ENCODE measurements at places on chromosomes 12 and 14. TPM values are rescaled to one million over a fixed set of nuclear protein-coding genes. Genes with fewer than 3 reads are reported as not detected.

DNA sequence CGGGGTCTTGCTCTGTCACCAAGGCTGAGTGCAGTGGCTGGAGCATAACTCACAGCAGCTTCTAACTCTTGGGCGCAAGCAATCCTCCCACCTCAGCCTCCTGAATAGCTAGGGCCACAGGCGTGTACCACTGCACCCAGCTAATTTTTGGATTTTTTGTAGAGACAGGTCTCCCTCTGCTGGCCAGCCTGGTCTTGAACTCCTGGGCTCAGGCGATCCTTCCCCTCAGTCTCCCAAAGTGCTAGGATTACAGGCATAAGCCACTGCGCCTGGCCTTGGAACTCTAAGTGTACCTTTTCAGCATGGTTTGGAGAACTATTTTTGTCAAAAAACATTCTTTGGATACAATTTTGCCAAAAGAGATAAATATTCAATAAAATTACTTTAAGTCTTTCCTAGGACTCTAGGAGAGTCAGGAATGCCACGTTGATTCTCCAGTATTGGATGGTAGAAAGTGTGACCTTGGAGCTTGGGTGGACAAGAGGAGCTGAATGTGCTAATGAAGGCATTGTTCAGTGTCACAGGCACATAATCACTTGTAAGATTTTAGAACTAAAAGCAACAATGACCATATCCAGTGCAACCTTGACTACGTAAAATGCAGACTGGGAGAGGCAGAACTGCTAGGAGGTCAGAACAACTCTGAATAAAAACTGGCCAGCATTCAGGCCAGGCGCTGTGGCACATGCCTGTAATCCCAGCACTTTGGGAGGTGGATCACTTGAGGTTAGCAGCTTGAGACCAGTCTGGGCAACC lies 2.8 kb downstream of the SRSF9 start:
- DNase-seq, result no peak

The CLEC14A gene
- 87.6 TPM for total RNA-seq

The SERPINA12 gene
- not detected for total RNA-seq

DNA sequence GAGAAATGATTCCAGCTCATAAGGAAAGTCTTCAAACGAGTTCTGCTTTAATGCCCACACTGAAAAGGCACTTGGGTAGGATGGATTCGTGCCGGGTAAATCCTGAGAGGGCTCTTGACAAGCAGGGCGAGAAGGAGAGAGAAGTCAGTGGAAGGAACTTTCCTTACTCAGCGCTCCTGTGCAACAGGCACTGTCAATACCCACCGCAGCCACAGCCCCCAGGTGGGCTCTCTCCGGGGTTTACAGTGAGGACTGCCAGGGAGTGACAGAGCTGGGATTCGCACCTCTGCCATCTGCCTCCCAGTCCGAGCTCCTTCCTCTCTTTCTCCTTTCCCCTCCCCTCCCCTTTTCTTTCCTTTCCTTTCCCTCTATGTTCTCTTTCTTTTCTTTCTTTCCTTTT lies 118.7 kb downstream of the BEGAIN start:
- no peak for DNase-seq

GRCh38 chr12:25058012-25058411 lies 109.1 kb upstream of the BCAT1 start:
- no peak for DNase-seq

The MRPL52 gene
- total RNA-seq, result 58.4 TPM

The TEX52 gene
- not detected for total RNA-seq

- DNase-seq, result no peak
Observed at GRCh38 chr12:30515351-30515750, 180.3 kb downstream of the IPO8 start.

DNA sequence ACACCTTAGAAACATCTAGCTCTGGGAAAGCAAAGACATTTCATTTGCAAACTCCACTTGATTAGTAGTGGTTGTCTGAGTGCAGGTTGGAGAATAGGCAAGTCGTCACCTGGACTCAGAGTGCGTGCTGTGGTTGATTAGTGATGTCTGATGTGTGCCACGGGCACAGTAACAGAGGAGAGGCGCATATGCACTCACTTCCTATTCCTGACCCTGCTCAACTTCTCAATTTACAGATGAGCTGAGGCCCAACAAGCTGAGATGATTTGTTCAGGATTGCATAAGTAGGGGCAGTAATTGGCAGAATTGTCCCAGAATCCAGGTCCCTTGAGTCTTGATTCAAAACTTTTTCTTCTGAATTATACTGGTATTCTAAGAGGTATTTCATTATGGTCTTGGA lies 44.9 kb downstream of the ADCK1 start:
- DNase-seq, result no peak

The HCAR2 gene
- 7.6 TPM for total RNA-seq

The COX14 gene
- 68.5 TPM for total RNA-seq

DNA sequence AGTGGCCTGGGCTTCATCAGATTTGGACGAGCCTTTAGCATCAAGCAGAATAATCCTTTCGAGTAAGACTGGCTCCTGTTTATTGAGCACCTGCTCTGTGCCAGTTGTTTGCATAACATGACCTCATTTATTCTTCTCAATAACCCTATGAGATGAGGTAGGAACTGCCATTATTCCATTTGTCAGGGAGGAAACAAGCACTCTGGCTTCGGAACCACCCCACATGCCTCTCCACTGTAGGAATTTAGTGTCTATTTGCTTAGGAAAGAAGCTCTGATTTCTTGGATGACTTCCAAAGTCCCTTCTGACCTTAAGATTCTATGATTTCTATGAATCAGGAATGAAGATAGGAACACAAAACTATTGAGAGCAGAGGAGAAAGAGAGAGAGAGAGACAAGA lies 11.0 kb downstream of the SAMD4A start:
- no peak for DNase-seq

The MYF6 gene
- total RNA-seq, result not detected

The ATG101 gene
- 37.3 TPM for total RNA-seq

The NEDD8 gene
- total RNA-seq, result 142 TPM

GRCh38 chr14:90721619-90722305 lies 94.5 kb downstream of the TTC7B start:
- no peak for DNase-seq

GRCh38 chr12:27342536-27342935 lies 9.9 kb downstream of the BMAL2 start:
- no peak for DNase-seq

DNA sequence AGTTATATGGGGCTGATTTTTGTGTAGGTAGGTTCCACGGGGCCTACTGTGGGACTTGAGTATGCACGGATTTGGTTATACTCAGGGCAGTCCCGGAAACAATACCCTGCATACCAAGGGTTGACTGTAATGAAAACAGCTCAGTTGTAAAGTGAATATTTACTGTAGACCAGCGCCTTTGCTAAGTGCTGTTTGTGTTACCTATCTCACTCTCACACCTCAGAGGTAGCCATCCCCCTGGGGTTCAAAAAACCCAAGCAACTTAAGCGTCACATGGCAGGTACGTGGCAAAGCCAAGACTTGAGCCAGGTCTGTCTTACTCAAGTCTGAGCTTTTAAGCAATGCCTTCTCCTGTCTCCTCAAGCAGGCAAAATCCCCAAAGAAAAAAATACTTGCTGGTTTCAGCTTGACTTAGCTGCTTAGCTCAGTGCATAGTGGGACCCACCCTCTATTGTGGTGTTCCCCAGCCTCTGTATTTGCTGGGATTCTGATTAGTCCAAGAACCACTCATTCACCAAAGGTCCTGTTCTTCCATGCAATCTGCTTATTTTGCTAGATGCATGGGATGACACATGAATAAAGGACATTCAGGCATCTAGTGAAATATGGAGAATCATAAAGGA lies 34.2 kb upstream of the STRN3 start:
- DNase-seq, result no peak

DNA sequence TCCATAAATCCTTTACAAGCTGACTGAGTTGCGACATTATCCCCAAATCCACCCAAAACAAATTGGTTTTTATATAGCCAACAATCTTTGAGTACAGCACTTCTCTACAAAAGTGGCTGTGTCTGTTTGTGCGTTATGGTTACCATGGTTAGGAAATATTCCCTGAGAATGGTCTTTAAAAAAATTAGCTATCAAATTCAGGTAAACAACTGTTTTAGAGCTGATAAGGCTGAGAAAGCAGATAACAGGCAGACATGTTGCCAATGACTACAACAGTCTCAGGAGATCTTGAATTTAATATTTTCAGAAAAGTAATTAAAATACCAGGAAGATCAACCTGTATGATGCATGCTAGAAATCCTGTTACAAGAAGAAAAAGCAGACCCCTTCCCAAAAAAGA lies 248.0 kb downstream of the RASSF9 start:
- DNase-seq, result no peak

GRCh38 chr12:67772267-67773169 lies 124.0 kb downstream of the DYRK2 start:
- no peak for DNase-seq

- no peak for DNase-seq
Observed at GRCh38 chr12:92540782-92541423, 161.9 kb upstream of the PLEKHG7 start.

The MANSC4 gene
- not detected for total RNA-seq

The CISTR gene
- total RNA-seq, result not detected

DNA sequence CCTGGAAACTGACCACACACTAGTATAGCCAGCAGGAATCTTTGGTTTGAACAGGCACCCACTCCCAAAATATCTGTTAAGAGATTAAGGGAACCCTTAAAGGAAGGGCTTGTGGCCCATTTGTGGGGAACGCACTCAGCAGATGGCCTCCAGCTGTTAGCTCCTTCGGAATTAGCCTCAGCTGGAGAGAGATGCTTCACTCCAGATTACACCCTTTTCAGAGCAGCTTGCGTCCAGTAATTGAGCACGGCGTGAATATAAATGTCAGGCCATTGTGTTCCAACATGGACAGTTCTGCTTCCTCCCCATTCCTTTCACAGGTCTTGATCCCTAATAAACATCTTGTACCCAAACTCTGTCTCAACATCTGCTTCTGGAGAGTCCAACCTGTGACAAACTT lies 397.8 kb downstream of the SEC23A start:
- no peak for DNase-seq

DNA sequence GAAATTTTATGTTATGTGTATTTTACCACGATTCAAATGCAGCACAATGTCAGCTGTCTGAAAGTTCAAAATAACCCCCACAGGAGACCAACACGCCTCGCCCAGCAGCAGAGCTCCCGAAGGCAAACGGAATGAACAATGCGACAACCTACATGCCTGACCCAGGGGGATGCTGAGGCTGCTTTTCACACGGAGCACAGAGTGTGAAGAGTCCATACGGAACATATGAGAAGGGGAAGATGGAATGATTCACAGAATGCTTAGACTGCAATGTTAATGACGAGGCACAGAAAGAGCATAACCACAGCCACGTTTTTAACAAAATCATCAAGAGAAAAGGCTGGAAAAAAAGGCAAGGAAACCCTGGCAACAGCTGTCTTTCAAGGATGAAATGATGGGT lies 22.6 kb downstream of the ZFYVE21 start:
- peak; percentile 25 for DNase-seq

The LPAR5 gene
- total RNA-seq, result 2.5 TPM

DNA sequence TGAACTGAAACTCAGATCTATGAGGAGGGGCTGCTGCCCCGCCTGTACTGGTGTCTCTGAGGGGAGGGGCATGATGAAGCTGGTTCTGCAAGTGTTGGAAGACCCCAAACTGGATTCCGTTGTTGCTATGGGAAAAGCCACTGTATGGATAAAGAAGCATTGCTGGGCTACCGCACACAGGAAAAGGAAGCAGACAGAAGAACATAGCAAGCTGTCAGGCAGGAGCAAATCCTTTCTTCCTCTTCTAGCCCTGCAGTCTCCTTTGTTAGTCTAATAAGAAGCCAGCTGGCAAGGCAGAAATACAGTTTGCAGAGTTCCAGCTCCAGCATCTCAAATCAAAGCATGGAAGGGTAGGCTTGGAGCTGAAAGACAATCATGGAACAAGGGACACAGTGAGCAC lies 26.3 kb upstream of the NR1H4 start:
- DNase-seq, result no peak

DNA sequence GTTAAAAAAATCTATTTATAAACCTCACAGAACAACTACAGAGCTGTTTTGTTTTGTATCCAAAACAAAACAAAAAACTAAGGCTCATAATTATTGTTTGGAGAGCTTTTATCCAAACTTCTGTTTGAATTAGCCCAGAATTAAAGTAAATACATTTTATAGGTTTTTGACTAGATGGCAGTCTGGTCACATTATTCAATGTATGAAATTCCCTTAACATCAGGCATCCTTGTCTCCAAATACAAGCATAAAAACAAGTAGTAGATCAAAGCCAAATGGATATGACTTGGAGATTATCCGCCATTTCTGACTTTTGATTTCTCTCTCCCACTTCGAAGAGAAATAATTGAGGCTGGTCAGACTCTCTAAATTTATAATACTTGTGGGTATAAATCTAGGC lies 63.5 kb downstream of the SLC38A1 start:
- DNase-seq, result no peak

DNA sequence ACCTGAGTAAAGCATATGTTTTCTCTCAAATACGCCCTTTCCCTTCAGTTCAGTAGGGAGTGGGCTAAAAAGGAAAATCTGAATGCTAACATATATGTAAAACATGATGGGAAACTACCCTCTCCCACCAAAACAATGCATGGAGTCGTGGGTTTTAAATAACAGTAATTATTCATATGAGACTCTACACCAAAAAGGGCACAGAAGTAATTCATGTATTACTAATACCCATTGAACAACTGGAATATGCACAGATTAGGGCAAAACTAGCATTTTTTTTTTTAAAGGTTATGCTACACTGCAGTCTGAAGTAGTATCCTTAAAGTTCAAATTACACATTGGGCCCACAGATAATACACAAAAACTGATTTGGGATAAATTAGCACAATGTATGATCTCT lies 8.1 kb upstream of the ARID2 start:
- no peak for DNase-seq

DNA sequence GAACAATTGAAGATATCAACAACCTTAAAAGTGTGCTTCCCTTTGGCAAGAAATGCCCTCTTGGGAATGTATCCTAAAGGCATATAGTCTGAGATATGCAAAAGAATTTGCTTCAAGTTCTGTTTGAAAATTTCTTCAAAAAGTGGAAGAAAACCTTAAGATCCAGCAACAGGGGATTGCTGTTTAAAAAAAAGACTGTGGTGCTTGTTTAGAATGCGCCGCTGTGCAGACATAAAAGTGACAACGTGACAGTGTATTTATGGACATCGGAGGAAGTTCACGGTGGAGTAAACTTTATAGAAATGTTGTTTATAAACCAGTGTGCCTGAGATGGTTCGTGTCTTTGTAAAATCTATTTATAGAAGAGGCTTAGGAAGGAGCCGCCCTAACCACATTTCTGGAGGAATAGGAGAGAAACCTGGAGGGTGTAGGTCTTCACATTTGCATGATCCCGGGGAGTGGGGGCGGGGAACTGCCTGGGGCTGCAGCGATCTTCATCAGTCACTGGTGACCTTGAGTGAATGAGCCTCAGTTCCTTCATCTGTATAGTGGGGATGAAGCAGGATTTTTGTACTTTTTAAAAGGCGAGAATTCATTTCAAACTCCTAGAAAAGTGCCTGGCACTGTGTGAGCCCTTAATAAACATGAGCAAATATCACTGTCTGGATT lies 27.5 kb downstream of the ADGRD1 start:
- DNase-seq, result peak; percentile 33

The KRT1 gene
- 3.5 TPM for total RNA-seq

The PLA2G1B gene
- 62.2 TPM for total RNA-seq

DNA sequence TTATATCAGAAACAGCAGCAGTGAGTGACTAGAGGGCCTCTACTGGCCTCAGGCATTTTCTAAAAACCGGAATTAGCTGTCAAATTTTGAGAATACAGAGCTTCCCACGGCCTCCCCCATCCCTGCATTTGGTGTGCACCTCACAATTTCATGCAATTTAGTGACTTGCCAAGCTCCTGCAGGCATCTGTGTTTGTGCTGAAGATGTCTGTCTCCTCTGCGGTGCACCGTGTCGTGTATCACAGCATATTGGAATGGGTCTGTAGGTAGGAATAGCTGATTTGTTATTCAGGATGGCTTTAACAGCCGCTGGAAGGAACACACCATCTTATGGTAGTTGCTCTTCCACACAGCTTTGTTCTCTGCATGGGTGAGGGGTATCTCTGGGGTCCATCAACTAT lies 140.3 kb downstream of the SSPN start:
- no peak for DNase-seq
